Skeletal muscle cell (primary cell): ENCODE measurements at places on chromosomes 12 and 14.

- DNase-seq = no peak
Observed at GRCh38 chr12:26740991-26741390, 92.0 kb downstream of the ITPR2 start.

DNA sequence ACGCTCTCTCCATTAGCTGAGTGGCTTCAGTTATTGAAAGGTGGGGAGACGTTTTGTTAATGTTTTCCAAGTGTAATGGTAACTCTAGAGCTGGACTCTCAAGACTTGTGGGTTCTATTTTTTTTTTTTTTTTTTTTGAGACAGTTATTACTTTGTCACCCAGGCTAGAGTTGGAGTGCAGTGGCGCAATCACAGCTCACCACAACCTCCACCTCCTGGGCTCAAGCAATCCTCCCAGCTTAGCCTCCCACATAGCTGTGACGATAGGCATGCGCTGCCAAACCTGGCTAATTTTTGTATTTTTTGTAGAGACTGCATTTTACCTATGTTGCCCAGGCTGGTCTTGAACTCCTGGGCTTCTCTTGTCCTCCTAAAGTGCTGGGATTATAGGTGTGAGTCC lies 26.2 kb downstream of the ATF1 start:
- DNase-seq = no peak

GRCh38 chr14:37594971-37595808 lies at the start of the genes FOXA1 and TTC6:
TSS of gene FOXA1 (minus strand) at chr14:37595249. CDS start at chr14:37594972, 277 bp downstream.
TSS of gene TTC6 (plus strand) at chr14:37595629. CDS start at chr14:37622065, 26,436 bp downstream.
- no peak for DNase-seq

DNA sequence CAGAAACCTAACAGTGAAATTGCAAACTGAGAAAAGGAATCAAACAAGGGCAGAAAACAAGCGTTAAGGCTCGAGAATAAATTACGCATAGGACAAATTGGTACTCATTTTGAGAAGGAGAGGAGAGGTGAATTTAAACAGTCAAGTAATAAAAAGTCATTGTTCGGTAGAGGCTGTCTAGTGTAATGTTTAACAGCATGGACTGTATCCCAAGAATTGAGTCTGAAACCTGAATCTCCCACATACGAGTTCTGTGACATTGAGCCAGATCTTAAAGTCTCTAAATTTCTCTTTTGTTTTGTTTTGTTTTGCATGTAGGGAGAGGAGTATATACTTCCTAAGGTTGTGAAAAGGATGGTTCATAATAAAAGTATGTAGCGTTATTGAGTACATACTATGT lies 216.5 kb upstream of the BTG1 start:
- no peak for DNase-seq

GRCh38 chr14:31239741-31240140 lies 32.1 kb upstream of the HECTD1 start:
- DNase-seq = no peak

- no peak for DNase-seq
Observed at GRCh38 chr12:10186299-10186698, 7.5 kb downstream of the TMEM52B start.

GRCh38 chr14:67483579-67484285 lies 4.8 kb downstream of the TMEM229B start:
- no peak for DNase-seq

DNA sequence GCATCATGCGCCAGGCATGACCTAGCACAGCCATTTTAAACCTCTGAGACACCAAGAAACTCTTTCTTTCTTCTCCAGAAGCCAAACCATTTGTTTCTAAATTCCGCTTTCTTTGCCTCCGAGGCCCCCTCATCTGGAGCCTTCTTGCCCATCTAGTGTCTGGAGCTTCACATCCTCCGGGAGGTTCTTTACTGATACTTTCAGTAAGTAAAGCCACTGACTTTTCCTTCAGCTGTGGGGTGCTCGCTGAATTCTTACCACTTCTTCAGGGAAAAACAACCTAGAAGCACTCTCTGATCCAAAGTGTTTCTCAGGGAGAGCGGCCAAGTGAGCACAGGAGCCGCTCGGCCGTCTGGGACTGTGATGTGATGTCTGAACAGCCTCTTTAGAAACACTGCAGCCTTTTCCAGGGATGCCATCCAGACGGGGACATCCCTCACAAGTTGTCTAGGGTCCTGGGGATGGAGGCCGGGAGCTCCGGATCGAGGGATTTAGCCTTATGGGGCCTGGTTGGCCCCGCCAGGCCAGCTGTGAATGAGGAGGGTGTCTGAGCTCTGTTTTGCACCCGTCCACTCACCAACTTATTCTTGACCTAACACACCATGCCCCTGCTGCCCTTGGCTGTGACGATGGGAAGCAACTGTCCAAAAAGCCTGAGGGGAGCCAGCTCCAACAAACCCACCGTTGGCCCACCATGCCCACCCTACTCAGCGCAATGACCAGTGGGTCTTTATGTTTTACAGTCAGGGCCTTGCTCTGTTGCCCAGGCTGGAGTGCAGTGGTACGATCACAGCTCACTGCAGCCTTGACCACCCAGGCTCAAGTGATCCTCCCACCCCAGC lies 160.6 kb downstream of the ZFP36L1 start:
- no peak for DNase-seq
